ENCODE measurements at places on chromosomes 6 and 20.

GRCh38 chr20:45470937-45471336, 1.4 kb downstream of the WFDC2 start:
- H3K27me3 ChIP-seq, result peaks cover 42% of the 10 kb centered on the region
- no peak overlapping the region for H3K27ac ChIP-seq
- peak overlapping the region; percentile 59 for H3K4me3 ChIP-seq

GRCh38 chr6:106702451-106703110, 73.2 kb downstream of the QRSL1 start:
- H3K4me3 ChIP-seq, result peak overlapping the region; percentile 79
- H3K27ac ChIP-seq, result peak overlapping the region; percentile 100
- H3K4me1 ChIP-seq, result peaks cover 74% of the 10 kb centered on the region
- peak; percentile 98 for ATAC-seq
- peaks cover 11% of the 10 kb centered on the region for H3K36me3 ChIP-seq

DNA sequence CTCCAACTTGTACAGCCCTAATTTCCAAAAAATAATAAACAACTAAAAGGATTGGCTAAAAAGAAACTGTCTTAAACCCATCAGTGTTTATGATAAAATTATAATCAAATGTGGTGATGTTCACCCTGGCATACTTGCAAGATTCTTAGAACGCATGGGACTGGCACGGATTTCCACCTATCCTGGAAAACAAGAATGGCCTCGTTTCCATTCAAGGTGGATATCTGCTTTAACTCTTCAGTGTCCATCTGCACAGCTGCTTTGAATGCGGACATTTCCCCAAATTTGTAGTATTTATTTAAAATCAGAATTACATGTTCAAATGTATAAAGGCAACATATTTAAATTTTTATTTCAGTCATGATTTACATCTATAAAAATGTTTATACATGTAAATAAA, 4.2 kb downstream of the CNR1 start:
- H3K4me1 ChIP-seq, result peaks cover 32% of the 10 kb centered on the region
- ATAC-seq, result no peak
- no peaks in the 10 kb centered on the region for H3K27me3 ChIP-seq

DNA sequence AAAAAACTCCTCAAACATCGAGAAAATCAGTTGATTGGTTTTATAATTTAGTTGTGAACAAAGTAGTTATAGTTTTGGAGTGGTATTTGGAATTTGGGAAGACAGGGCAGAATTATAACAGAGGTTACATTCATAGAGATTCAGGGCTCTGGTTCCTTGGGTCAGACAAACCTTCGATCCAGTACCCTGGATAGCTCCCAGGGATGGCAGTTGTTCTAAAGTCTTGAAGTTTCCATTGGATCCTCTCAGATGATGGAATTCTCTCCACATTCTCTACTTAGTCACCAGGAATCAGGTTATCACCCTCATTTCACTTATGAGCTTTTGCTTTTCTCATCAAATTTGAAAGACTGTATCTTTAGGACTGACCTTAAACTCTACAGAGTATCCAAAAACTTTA, 285.1 kb downstream of the CENPW start:
- H3K36me3 ChIP-seq, result no peaks in the 10 kb centered on the region
- H3K27ac ChIP-seq, result no peak overlapping the region
- H3K4me3 ChIP-seq, result no peak overlapping the region
- H3K27me3 ChIP-seq, result no peaks in the 10 kb centered on the region

DNA sequence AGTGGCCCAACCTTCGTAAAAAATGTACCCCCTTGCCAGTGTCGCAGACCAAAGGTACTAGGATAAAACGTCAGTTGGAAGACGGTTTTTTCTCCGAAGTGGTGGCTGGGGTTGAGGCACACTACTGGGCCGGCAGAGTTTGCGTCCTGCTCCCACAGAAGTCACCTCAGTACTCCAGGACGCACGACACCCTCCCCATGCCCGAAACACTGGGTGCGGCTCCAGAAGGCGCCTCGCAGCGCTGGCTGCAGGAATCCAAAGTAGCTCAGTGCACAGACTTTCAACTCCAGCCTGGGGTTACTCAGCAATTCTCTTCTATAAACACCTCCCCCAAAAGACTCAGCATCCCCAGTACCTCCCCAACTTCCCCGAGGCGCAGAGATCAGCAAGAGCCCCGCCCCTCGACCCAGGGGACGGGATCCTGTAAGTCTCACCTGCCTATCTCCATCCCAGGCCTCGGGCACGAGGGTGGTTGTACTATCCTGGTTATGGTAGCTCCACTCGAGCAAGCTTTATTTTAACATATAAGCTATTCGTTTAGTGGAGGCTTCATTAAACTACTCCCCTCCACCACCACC, 88.2 kb downstream of the ZFP64 start:
- peaks cover 43% of the 10 kb centered on the region for H3K27me3 ChIP-seq
- no peak for ATAC-seq
- peak overlapping the region; percentile 50 for H3K4me3 ChIP-seq
- peaks cover 5% of the 10 kb centered on the region for H3K36me3 ChIP-seq
- H3K27ac ChIP-seq, result no peak overlapping the region

- no peak for ATAC-seq
- peak overlapping the region; percentile 53 for H3K27ac ChIP-seq
- peaks cover 7% of the 10 kb centered on the region for H3K36me3 ChIP-seq
- H3K27me3 ChIP-seq, result no peaks in the 10 kb centered on the region
- H3K4me3 ChIP-seq, result no peak overlapping the region
Measured at GRCh38 chr6:33607126-33607783, 13.9 kb upstream of the ITPR3 start.

Data from stimulated activated memory B cell treated with anti-CD40 and anti-IgM and Interleukin-4, amounts not matched to agents 10 μg/mL and 1 μg/mL and 100 μg/mL, for 72 hours (primary cell).